Stimulated activated CD8-positive, alpha-beta memory T cell treated with anti-CD3 and anti-CD28 coated beads, Interleukin-4, amount 100 ng/mL, for 1 hour (primary cell): ENCODE measurements at places on chromosomes 7 and 10.
A peak's percentile ranks its signal among the peaks of the same experiment; 100 is the strongest.

DNA sequence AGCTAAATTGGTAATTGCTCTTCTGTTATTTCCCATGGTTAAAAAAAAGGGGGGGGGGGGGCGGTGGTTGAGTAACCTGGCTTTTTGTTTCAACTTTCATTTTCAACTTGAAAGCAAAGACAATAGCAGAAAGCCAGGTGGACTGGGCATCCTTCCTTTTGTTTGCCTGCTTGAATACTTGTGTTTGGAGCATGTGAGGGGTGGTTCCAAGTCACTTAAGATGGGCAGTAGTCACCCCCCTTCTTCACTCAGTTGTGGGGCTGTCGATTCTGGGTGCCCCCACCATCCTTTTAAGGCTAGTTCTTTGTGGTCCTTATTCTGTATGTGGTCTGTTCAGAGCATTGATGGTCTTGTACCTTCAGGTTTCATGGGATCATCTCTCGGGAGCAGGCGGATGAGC, 165.6 kb upstream of the PRR15 start:
- DNase-seq = no peak

GRCh38 chr10:95289921-95290421, 832 bp downstream of the PDLIM1 start:
- no peak for DNase-seq

DNA sequence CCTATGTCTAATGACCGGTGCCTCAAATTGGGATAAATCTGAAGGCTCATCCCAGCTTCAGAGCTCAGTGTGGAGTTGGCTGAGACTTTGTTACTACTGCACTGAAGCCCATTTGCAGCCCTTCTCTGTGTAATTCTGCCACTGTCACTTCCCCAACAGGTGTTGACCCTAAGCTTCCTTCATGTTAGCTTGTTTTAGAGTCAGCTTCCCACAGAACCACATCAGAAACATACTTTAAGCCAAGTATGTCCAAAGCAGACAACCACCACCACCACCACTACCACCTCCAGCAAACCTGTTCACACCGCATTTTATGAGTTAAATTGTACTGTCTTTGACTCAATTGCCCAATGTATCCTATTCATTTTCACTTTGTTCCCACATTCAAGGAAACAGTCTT, 25.2 kb upstream of the GNAT3 start:
- no peak for DNase-seq

GRCh38 chr7:90111-91063, 102.0 kb upstream of the FAM20C start:
- no peak for DNase-seq

- DNase-seq = no peak
These were observed 64.1 kb downstream of the MICU1 start for GRCh38 chr10:72561745-72562166.

DNA sequence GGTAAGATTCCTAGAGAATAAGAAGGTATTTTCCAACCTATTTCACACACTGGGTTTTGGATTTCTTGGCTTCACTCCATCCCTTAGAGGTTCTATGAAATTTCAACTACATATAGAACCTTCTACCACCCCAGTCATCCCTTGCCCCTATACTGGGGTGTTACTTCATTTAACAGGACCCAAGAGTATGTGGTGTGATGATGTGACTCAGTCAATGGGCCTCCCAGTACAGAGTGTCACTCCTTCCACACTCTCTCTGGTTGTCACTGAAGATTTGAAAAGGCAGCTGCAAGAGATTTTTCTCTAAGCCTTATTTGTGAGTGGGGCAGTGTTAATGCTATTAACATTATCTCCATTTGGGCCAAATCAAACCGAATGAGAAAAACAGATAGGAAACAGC, 33.5 kb downstream of the FGFBP3 start:
- no peak for DNase-seq

GRCh38 chr7:53531-53930, 138.8 kb upstream of the FAM20C start:
- no peak for DNase-seq

DNA sequence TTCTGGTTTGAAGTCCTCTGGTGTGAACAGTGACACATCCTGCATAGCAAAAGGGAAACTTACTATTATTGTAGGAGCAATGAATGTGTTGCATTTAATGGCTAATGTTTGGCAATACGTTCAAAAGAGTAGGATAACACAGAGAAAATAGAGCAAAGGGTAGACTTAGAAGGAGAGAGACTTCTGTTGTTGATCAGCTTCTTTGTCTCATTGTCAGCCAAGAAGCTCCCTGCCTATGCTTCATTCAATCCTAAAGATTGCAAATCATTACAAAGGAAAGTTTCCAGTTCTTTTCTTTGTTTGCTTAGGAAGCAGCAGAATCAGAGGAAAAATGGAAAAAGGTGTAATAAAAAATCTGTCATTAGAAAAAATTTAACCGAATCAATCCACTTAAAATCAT, 7.9 kb upstream of the TSPAN13 start:
- DNase-seq = no peak

DNA sequence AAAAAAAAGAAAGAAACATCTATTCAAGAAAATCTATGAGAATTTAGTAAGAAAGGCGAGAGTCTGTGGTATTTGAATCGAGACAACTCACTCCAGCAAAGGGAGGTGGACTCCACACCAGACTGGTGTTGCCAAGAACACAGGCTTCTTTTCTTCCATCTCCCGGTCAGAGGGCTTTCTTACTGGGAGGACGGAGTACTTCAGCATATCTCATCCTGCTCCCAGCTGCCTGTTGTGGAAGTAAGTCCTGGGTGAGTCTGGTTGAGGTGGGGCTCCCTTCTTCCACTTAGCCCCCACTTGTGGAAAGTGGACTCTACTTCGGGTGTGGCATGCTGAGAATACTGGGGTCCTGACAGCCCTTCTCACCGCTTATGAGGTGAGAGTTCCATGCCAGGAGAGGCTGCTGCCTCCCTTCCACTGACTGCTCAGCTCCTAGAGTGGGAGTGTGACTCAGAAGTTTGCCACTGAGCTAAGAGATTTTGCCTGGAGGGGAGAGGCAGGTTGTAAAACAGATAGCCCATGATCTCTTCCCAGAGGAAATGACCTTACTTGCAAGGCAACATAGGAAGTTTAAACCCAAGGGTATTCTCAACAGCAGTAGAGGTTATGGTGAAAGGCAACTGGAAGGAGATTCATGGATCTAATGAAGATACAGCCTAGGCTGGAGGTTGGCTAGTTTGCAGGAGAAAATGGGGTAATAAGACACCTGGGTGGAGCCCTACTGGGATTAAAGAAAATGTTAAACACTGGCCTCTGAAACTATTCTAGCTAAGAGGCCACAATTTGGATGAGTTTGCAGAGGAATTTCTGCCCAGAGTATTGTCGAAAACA, 3.5 kb upstream of the NACAD start:
- DNase-seq = no peak

DNA sequence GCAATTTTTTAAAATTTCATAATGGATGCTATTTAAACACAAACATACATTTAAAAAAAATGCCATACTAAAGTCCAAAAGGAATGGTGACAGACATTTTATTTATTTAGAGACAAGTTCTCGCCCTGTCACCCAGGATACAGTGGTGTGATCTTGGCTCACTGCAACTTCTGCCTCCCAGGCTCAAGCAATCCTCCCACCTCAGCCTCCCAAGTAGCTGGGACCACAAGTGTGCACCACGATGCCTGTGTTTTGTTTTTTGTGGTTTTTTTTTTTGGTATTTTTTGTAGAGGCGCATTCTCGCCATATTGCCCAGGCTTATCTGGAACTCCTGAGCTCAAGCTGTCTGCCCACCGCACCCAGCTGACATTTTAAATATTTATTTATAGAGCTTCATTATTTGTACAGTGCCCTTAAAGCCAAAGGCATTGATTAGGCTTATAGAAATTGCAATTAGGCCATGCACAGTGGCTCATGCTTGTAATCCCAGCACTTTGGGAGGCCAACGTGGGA, 703.5 kb downstream of the AUTS2 start:
- no peak for DNase-seq

GRCh38 chr7:25093268-25093826, 31.7 kb downstream of the CYCS start:
- peak; percentile 34 for DNase-seq

DNA sequence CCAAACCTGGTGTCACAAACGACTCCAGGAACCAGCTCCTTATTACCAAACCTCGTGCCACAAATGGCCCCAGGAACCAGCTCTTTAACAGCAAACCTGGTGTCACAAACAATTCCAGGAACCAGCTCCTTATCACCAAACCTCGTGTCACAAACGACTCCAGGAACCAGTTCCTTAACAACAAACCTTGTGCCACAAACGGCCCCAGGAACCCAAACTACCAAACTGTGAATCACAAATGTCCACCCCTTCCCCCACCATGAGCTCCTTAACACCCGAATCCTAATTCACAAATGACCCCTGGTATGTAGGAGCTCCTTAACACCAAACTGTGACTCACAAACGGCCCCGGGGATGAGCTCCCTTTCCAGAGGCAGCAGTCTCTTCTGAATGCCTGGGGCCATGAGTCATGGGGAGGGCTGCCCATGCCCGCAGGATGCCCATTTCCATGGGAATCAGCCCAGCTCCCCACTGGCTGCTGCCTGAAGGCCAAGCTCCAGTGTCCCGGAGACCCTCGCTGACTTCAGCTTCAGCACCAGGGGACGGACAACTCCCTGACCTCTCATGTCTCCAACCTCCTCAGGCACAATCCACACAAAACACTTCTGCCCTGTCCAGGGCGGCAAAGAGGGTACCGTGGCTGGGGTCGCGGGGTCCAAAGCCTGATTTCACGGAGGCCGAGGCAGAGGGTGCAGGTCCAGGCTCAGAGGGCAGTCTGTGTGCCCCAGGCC, 213.1 kb downstream of the ELFN1 start:
- no peak for DNase-seq

DNA sequence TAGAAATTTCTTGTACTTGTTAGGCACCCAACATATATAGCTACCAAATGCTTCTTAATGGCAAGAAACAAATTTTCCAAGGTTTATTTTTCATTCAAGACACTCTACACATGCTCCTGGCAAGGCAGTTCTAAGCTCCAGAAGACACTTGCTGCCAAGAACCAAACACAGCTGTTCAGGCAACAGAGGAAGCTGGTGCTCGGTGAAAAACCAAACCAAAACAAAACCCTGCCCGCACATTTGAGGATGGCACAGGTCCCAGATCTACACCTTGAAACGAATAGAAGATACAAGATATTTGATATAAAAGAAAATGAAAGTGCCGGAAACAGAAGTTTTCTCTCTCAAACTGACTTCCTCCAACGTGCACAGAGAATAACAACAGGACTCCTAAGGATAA, 4.9 kb upstream of the DNTT start:
- no peak for DNase-seq

- DNase-seq = no peak
These were observed 233.9 kb downstream of the RPS24 start for GRCh38 chr10:78267598-78267997.

- DNase-seq = no peak
These were observed 9.7 kb downstream of the SFMBT2 start for GRCh38 chr10:7401156-7401555.

DNA sequence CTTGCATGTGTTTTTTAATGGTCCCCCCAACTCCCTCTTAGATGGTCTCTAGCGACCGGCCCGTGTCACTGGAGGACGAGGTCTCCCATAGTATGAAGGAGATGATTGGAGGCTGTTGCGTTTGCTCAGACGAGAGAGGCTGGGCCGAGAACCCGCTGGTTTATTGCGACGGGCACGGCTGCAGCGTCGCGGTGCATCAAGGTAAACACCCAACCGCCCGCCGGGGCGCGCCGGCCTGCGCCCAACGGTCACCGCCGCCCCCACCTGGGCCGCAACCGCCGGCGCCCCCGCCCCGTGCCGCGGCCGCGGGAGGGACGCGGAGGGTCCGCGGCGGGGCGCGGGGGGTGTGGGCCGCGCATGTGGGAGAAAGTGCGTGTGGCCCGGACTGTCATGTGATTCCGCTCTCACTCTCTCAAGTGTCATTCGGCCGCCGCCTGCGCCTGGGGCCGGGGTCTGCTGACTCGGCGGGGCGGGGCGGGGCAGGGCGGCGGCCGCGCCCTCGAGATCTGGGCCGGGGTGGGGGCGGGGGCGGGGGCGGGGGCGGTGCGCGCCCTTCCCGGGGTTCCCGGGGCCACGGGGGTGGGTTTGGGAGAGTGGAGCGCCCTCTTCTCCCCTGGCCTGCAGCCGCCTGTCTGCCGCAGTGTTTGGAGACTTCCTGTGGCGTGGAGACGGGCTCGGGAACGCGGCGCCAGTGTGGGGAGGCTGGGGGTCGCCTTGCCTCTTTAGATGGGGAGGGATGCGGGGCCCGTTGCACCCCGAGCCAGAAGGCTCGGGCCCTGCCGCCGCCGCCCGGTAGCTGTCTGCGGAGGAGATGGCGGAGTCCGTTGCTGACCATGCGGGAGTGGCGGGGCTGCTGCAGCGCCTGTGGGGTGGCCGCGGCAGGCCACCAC, 817 bp downstream of the MLLT10 start:
- DNase-seq = no peak

DNA sequence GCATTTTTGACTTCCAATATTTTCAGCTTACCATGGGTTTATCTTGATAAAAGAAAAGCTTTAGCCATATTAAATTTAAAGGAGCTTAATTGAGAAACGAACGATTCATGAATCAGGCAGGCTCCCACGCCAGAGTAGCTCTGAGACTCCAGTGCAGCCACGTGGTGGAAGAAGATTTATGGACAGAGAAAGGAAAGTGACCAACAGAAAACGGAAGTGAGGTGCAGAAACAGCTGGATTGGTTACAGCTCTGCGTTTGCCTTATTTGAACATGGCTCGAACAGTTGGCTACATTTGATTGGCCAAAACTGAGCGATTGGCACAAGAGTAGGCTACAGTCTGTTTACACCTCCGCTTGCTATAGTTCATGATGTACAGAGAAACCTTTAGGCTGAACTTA, 395.4 kb downstream of the GATA3 start:
- DNase-seq = no peak

GRCh38 chr10:119270762-119271366, 63.5 kb downstream of the GRK5 start:
- no peak for DNase-seq

GRCh38 chr10:22712211-22712955, 2.0 kb downstream of the PIP4K2A start:
- no peak for DNase-seq

GRCh38 chr10:30832749-30833627, 198.7 kb downstream of the ZNF438 start:
- DNase-seq = no peak

GRCh38 chr7:7851381-7851780, 117.2 kb upstream of the GLCCI1 start:
- no peak for DNase-seq

GRCh38 chr7:17369691-17370426, 71.4 kb downstream of the AHR start:
- no peak for DNase-seq

- DNase-seq = no peak
These were observed 393.8 kb upstream of the PRKCQ start for GRCh38 chr10:6973899-6974298.
